Spleen (tissue), 13 donors: ENCODE measurements at places on chromosomes 11 and 22. TPM values are rescaled to one million over a fixed set of nuclear protein-coding genes. Genes with fewer than 3 reads are reported as not detected.

GRCh38 chr22:21632237-21632895 is at the start of gene CCDC116:
Gene CCDC116, plus strand, starts transcription at chr22:21632760. Its CDS starts 422 bp downstream, at chr22:21633182.
- H3K27ac ChIP-seq, result no peak within 1 kb of the TSS
- H3K4me3 ChIP-seq, result no peak within 1 kb of the TSS
- peak; percentile 88 for DNase-seq
- no peaks in the 10 kb centered on the region for H3K27me3 ChIP-seq
- H3K36me3 ChIP-seq, result peaks cover 12% of the 10 kb centered on the region

DNA sequence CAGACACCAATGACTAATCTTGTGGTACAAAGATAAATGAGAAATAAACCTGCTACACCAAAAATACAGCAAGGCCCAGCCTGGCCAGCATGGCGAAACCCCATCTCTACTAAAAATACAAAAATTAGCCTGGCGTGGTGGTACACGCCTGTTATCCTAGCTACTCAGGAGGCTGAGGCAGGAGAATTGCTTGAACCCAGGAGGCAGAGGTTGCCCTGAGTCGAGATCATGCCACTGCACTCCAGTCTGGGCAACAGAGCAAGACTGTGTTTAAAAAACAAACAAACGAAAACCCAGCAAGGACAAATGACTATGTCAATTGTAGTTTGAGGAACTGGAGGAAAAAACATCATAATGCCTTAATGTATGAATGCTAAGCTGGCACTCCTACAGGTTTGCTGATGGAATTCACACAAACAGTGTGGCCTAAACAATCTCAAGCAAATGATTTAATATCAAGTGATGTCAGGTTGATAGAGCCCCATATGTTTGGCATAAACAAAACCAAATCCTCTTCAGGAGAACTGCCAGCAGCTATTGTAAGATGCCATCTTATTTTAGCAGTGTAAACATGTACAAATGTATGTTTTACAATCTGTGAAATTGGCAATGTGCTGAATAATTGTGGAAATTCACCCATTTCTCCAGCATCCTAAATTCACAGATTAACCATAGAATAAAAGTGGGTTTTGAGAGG is 20.0 kb downstream of the MMP7 start:
- H3K36me3 ChIP-seq, result no peaks in the 10 kb centered on the region
- DNase-seq, result no peak
- H3K4me3 ChIP-seq, result no peak overlapping the region

- H3K4me3 ChIP-seq, result no peak overlapping the region
- no peak overlapping the region for H3K27ac ChIP-seq
- no peaks in the 10 kb centered on the region for H3K27me3 ChIP-seq
- H3K4me1 ChIP-seq, result no peaks in the 10 kb centered on the region
- H3K36me3 ChIP-seq, result no peaks in the 10 kb centered on the region
Observed at GRCh38 chr22:47060718-47061117, 298.3 kb downstream of the TBC1D22A start.

- no peaks in the 10 kb centered on the region for H3K4me1 ChIP-seq
- no peaks in the 10 kb centered on the region for H3K27me3 ChIP-seq
- H3K36me3 ChIP-seq, result peaks cover 9% of the 10 kb centered on the region
- H3K4me3 ChIP-seq, result no peak overlapping the region
- no peak overlapping the region for H3K27ac ChIP-seq
Observed at GRCh38 chr22:50218996-50219727, 18.4 kb downstream of the SELENOO start.

GRCh38 chr11:5279471-5280090 is 9.8 kb upstream of the HBE1 start:
- no peaks in the 10 kb centered on the region for H3K36me3 ChIP-seq
- no peak overlapping the region for H3K27ac ChIP-seq
- H3K4me3 ChIP-seq, result no peak overlapping the region
- H3K27me3 ChIP-seq, result no peaks in the 10 kb centered on the region
- no peaks in the 10 kb centered on the region for H3K4me1 ChIP-seq

The DNAJB7 gene
- total RNA-seq, result not detected

- H3K4me1 ChIP-seq, result peaks cover 38% of the 10 kb centered on the region
- no peaks in the 10 kb centered on the region for H3K27me3 ChIP-seq
- H3K4me3 ChIP-seq, result no peak overlapping the region
- H3K36me3 ChIP-seq, result no peaks in the 10 kb centered on the region
Observed at GRCh38 chr11:75386942-75387630, 12.2 kb upstream of the RPS3 start.

- H3K27me3 ChIP-seq, result no peaks in the 10 kb centered on the region
- H3K27ac ChIP-seq, result no peak overlapping the region
- no peaks in the 10 kb centered on the region for H3K36me3 ChIP-seq
- no peak overlapping the region for H3K4me3 ChIP-seq
- no peak for DNase-seq
- H3K4me1 ChIP-seq, result peaks cover 92% of the 10 kb centered on the region
Observed at GRCh38 chr11:94144216-94144615, 15.6 kb downstream of the PANX1 start.

- peak overlapping the region; percentile 64 for H3K4me3 ChIP-seq
- no peaks in the 10 kb centered on the region for H3K27me3 ChIP-seq
- H3K36me3 ChIP-seq, result no peaks in the 10 kb centered on the region
- no peak for DNase-seq
- peaks cover 37% of the 10 kb centered on the region for H3K4me1 ChIP-seq
Observed at GRCh38 chr11:111937461-111937769, 272 bp downstream of the DIXDC1 start.

- peaks cover 98% of the 10 kb centered on the region for H3K4me1 ChIP-seq
- H3K4me3 ChIP-seq, result no peak overlapping the region
- no peaks in the 10 kb centered on the region for H3K27me3 ChIP-seq
- no peak for DNase-seq
Observed at GRCh38 chr11:75518771-75519653, 6.7 kb downstream of the GDPD5 start.
